Astrocyte of the cerebellum (primary cell): ENCODE measurements at places on chromosomes 3 and 15.
A peak's percentile ranks its signal among the peaks of the same experiment; 100 is the strongest.

- DNase-seq: peak; percentile 85
Measured at GRCh38 chr3:143971359-143972154, at the start of gene DIPK2A. DIPK2A (plus strand) TSS chr3:143971823; CDS start chr3:143972333, 510 bp downstream.

DNA sequence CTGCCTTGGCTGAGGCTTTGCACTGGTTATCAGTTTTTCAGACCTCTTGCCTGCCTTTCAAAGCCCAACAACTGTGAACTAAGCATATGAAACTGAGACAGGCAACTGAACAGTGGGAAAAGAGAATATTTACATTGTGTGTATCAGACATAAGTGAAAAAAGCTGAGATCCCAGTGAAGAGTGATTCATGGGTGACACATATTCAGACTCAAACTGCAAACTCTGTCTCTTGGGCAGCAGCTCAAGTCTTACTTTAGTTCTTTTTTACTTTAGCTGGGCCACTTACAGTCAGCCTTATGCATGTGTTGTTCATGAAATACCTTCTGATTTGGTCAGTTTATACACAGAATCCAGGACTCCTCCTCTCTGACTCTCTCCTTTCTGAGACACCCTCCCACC, 19.2 kb downstream of the SUCLG2 start:
- DNase-seq: peak; percentile 40

GRCh38 chr3:122349171-122349570, 24.1 kb downstream of the CSTA start:
- no peak for DNase-seq

DNA sequence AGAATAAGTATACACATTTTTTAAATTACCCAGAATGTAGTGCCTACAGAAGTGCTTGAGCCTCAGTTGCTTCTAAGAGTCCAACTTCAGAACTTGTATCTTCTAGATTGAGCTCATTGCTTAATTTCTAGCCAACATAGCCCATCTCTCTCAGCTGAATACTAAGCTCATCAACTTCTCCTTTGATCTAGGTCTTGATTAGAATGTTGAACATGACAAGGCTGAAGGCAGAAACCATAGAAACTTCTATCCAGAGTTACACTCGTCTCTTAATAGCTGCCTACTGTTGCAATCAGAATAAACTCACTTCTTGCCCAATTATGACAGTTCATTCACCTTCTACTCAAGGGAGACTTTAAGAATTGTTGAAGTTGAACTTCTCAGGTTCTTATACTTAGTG, 327.3 kb upstream of the THBS1 start:
- no peak for DNase-seq

DNA sequence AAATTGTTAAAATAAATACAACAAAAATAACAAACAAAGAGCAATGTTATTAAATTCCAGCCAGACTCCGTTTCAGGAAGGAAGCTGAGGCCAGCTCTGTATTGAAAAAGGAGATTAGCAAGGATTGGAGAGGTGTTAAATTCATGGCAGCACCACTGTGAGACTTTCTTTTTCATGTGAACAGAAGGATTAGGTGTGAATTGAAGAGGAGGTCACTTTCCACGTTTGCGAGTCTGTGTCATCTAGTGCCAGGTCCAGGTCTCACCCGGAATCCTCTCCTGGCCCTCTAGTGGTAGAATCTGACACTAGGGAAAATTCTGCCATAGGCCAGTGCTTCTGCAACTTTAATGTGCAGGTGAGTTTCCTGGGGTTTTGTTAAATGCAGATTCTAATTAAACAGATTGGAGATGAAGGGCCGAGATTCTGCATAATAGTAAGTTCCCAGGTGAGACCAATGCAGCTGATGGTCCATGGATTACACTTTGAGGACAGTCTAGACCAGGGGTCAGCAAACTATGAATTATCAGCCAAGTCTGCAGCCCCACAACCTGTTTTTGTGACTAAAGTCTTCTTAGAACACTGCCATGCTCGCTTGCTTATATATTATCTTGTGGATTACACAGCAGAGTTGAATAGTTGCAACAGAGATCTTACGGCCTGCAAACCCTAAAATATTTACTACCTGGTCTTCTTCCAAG, 9.2 kb upstream of the SLC6A1 start:
- DNase-seq: no peak

DNA sequence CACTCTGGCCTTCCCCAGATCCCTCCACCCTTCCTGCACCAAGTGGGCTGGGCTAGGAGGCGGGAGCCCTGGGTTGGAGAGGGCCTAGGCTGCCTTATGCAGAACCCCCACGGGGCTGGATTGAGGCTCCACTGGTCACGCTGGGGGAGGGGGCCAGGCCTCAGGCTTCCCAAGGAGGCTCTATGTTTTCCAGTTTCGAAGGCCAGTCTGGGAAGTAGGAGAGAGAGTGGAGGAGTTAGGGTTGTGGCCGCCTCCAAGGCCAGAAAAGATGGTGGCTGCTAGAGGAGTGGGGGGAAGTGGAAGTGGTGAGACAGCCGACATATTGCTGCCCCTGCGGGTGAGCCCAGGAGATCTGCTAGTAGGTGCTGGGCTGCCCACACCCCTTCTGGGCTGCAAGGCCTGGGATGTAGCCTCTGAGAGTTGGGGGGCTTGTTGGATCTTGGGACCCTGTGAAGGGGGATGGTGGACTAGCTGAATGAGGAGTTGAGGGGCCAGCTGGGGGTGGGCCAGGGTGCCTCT, 1.2 kb downstream of the GNAI2 start:
- DNase-seq: no peak

DNA sequence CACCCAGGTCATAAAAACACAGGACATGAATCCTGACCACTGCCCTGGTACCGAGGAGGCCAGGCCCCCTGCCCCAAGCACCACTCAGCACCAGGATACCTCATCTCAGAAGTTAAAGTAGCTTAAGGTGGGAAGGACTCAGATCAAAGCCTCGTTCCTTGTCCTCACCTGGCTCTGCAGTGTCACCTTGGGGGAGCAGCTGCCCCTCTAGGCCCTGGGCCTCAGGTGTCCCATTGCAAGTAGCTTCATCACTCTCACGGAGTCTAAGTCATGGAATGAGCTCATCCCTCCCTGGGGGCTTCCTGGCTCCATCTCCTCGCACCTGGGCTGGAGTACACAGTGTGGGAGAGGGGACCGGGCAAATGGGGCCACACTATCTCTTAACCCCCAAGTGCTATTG, 148.0 kb downstream of the TPRA1 start:
- DNase-seq: no peak

DNA sequence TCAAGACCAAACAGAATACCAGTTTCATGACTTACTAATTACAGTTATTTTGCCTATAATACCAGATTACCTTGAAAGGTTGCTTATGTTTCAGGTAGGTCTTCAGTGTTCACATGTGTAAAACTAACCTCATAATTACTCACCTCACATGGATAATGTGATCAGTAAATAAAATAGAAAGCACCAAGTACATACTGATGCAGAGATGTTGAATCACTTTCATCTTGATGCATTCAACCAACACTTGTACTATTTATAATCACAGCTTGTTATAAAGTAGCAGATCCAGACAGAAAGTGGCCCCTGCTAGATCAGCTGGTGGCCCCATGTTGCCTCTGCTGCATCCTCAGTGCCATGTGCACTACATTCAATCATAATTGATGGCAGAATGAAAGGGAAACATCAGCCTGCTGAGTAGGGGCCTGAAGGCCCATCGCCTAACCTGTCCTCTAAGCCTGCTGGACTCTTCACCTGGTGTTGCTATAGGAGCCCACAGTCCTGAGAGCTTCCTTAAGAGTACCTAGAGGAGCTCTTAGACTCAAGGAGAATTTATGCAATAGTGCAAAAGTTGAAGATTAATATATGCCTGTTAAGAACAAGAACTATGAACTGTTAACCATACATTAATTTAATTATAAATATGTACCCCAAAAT, 154.3 kb downstream of the PLCL2 start:
- no peak for DNase-seq

- no peak for DNase-seq
Measured at GRCh38 chr3:196706327-196706726, 5.7 kb downstream of the CEP19 start.

DNA sequence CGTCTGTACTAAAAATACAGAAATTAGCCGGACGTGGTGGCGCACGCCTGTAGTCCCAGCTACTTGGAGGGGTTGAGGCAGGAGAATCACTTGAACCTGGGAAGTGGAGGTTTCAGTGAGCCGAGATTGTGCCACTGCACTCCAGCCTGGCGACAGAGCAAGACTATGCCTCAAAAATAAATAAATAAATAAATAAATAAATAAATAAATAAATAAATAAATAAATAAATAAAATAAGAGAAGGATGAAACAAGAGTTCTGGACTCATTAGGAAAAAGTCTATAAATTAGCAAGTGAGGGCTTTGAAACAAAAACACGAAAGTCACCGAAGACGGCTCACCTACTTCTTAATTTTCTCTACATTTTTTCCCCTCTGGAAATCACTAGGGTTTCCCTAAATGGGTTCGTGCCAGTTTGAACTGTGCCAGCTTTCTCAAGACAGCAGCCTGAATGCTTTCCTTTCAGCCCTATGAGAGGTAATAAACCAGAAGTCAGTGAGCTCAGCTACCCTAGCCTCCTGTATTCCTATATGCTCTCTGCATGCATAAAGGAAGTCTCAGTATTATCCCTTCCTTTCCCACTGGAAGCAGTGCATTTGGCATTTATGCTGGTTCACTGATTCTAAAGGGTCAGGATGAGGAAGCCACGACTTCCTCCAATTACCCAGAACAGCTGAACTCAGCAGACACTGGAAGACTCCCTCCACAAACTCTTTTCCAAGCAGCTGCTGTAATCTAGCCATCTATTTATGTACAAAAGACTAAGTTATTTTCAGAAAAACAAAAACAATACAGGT, 266.9 kb downstream of the ZBBX start:
- no peak for DNase-seq

GRCh38 chr3:169634618-169635236, 28.8 kb downstream of the MECOM start:
- DNase-seq: no peak

- no peak for DNase-seq
Measured at GRCh38 chr3:52054661-52055511, 1.5 kb downstream of the DUSP7 start.

DNA sequence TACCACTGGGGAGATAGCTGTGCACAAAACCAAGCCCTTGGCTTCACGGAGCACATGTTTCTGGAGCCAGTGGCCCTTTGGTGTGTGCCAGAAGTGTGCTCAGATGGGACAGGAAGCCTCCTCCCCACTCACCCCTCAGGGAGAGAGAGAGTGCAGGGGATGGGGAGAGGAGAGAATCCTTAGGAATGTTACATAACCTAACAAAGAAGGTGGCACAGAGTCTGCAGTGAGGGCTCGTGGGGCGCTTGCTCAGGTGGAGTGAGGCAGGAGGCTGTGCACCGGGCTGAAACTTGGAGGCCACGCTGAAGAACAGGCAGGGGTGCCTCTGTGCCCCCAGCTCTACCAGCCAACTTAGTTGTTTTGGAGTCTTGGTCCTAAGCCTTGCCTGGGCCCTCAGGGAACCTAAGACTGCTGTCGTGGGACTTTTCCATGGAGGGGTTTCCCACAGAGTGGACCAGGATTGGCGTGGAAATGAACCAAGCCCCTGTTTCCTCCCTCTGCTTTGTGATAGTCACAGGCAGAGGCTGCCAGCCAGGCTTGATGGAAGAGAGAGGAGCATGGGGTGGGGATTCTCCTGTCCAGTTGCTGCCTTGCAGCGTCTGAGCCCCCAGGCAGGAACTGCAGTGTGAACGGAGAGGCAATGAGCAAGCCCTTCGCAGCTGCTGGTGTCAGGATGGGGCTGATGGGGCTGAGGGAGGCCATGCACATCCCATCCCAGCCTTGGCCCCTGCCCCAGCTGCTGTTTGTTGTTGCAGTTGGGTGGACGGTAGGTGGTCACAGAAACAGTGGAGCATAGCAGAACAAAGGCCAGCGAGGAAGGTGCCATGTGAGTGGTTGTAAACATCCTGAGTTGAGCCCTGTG, 32.7 kb downstream of the PDIA5 start:
- DNase-seq: no peak

DNA sequence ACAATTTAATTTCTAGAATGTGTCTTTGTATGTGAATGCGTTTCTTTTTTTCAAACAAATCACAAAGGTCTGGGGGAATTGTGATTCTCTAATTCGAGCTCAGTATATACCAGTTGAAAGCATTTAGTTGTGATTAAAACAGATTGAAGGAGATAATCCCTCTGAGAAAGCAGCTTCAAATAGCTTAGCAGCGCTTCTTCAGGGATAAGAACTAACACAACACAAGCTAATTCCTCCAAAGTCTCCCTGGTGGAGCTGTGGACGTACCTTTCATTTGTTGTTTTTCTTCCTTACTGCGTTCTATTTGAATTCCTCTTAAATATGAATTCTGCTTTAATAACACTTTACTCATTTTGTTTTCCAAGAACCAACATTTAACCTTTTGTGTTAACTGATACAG, 286.7 kb downstream of the ROBO2 start:
- no peak for DNase-seq

DNA sequence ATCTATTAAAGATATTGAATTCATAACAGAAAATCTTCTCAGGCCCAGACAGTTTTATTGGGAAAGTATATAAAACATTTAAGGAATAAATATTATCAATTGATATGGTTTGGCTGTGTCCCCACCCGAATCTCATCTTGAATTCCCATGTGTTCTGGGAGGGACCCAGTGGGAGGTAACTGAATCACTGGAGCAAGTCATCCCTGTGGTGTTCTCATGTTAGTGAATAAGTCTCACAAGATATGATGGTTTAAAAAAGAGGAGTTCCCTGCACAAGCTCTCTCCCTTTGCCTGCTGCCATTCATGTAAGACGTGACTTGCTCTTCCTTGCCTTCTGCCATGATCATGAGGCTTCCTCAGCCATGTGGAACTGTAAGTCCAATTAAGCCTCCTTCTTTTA, 160.5 kb downstream of the ANO10 start:
- DNase-seq: no peak

DNA sequence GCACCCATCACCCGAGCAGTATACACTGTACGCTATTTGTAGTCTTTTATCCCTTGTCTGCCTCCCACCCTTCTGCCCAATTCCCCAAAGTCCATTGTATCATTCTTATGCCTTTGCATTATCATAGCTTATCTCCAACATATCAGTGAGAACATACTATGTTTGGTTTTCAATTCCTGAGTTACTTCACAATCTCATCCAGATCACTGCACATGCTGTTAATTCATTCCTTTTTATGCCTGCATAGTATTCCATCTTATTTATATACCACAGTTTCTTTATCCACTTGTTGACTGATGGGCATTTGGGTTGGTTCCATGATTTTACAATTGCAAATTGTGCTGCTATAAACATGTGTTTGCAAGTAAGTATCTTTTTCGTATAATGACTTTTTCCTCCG, 564.7 kb upstream of the NECTIN3 start:
- DNase-seq: no peak

- DNase-seq: peak; percentile 19
Measured at GRCh38 chr3:127019449-127019848, 36.5 kb downstream of the PLXNA1 start.

DNA sequence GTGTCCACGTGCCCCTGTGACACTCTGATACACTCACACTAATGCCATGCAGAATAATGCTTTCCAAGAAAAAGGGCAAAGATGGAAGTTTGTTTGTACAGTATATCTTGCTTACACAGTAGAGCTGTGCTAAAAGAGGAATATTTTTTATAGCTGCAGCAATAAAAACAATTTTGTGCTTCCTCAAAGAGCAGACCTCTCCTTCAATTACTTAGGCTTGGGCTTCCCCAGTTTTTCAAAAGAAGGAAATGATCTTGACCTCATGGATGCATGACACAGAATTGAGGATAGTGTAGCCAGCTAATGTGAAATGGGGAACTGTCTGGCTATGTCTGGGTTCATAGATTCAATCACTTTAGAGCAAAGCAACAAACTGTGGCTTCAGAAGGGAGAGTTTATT, 137.4 kb downstream of the STT3B start:
- no peak for DNase-seq
